ENCODE measurements at places on chromosomes 12 and 14. TPM values are rescaled to one million over a fixed set of nuclear protein-coding genes. Genes with fewer than 3 reads are reported as not detected.

DNA sequence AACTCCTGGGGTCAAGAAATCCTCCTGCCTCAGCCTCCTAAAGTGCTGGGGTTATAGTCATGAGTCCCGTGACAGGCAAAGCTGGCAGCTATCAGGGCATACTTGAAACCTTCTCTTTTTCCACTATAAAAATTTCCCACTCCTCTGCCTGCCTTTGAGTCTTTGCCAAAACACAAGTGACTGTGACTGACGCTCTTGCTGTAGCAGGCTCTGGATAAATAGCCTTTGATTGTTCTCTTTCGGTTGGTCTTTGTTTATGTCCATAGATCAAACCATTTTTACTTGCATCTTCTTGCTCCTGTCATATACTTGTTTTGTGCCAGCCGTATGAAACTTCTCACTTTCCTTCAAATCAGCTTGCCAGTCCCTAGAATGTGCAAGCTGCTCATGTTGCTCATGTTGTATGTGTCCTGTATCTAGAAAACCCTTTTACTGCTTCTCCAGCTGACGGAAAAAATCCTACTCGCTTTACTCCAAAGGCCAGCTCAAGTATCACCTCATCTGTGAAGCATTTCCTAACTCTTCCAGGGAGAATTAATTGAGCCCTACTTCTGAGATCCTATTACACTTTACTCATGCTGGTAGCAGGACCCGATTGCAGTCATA is 73.1 kb downstream of the RESF1 start:
- DNase-seq = no peak

GRCh38 chr14:68502230-68502629 is 290.6 kb downstream of the ZFP36L1 start:
- no peak for DNase-seq

DNA sequence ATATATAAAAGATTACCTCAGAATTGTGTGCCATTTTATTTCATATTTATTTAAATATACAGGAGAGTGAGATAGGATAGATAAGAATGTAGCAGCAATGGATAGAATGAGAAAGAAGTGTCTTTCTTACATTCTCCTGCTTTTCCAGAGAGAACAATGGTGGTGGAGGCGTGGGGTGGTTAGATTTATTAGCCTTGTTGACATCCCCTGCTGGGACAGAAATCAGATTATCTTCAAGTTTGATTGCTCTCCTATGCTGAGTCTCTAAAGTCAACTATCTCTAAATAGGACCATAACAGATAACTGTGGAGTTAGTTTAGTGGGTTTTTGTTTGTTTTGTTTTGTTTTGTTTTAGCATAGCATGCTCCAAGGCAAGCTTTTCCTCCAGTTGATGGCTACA is 397.6 kb downstream of the LRFN5 start:
- DNase-seq = no peak

DNA sequence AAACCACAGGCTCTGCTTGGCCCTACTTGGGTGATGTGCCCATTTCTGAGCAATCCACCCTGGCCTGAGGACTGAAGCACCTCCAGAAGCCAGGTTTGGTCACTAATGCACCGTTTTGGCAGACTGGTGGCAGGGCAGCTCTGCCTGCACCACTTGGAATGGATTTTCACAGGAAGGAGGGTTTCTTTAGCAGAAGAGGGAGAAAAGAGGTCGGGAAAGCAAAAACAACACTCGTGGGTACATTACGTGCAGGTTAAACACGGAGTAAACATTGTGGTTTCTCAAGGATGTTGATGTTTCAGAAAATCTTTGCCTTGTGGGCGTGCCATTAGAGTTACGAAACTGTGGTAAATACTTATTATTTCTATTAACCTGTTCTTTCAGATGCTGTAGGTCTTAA is 70.8 kb downstream of the KCNA5 start:
- no peak for DNase-seq

GRCh38 chr12:29783773-29784666 is at the start of gene TMTC1:
TMTC1 (minus strand) TSS chr12:29783942; CDS start chr12:29783751, 191 bp downstream.
- DNase-seq = no peak

DNA sequence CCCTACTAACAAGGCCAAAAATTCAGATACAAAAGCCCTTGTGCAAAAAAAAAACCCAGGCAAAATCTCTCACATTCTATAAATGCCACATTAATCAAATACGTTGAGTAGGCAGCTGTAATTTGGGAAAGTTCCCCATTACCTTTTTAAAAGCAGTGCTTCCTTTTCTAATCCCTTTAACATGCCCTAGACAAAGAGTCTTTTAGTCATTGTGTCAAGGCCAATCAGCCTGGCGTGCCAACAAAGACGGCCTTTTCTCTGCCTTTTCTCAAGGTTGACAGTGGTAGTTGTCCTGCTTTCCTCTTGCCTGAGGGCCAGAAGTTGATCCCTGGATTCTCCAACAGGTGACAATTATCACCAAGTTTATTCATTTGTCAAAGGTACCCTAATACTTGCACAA is 62.5 kb upstream of the METAP2 start:
- DNase-seq = no peak

C3AR1 gene
- not detected for total RNA-seq

PYGL gene
- 23.0 TPM for total RNA-seq

ACSM4 gene
- total RNA-seq = not detected
